Hematopoietic multipotent progenitor cell treated with erythropoietin and hydrocortisone succinate and interleukin-3 and kit ligand, for 8 days (in vitro differentiated cells): ENCODE measurements at places on chromosomes 12 and 14.

DNA sequence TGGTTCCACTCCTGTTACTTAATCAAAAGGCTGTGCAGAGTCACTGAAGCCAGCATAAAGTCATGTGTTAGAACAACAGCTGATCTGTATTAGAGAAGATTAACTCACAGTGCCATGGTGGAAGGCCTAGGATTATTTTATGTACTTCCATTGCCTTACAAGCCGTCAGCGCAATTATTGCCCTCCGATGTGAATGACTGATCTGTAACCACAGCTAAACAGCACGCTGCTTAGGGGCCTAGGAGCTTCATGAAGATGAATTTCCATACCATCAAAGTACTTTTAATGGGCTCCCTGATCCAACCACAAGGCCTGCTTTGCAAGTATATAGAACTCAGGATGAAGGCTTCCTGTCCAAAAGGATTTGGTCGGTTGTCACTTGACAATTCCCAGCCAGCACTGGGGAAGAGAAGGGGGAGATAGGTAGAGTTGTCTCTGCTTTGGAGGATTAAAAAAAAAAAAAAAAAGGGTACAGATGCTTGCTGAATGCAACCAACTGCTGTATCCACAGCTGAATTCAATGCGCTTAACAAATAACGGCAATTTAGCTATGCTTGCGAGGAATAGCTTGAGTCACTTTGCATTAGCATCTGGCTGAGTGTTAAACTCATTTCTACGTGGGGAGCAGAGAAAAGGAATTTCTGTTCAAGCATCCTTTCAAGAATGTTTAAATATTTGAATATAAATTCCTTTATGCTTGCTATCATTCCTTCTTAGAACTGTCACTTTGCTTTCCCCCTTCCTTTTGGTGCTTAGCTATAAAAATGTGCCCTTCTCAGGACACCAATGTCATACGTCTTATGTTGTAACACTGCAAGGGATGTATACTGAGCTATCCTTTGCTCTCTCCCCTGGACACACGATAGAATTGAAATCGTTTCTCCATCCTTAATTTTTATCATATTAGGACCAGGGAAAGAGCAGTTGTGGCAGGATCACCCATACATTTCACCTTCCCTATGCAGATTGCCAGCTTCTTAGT is 387.8 kb downstream of the SOX5 start:
- DNase-seq: no peak

DNA sequence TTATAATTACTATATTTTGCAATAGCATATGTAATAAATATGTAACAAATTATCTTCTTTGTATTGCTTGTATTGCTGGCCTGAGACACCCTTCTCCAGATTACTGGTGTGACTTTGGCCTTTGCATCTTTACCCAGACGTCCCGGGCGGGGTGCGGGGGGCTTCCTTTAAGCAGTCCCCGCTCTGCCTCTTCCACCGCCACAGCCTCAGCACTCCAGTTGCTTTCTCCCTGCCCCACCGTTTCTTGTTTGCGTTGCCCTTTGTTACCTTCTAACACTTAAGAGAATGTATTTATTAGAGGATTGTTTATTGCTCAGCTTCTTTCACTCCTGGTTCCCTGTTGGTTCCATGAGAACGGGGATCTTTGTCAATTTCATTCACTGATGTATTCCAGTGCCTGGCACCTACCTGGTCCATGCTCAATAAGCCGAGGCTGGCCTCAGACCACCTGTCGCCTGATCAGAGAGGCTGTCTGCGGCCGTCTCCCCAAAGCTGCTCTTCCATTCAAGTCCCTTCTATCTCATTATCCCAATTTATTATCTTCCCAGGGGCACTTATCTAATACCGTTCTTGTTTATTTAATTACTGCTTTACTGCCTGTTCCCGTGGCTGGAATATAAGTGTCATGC is 100.5 kb upstream of the RFLNA start:
- DNase-seq: no peak

- DNase-seq: no peak
These were observed 36.0 kb downstream of the SCARB1 start for GRCh38 chr12:124827588-124828184.

DNA sequence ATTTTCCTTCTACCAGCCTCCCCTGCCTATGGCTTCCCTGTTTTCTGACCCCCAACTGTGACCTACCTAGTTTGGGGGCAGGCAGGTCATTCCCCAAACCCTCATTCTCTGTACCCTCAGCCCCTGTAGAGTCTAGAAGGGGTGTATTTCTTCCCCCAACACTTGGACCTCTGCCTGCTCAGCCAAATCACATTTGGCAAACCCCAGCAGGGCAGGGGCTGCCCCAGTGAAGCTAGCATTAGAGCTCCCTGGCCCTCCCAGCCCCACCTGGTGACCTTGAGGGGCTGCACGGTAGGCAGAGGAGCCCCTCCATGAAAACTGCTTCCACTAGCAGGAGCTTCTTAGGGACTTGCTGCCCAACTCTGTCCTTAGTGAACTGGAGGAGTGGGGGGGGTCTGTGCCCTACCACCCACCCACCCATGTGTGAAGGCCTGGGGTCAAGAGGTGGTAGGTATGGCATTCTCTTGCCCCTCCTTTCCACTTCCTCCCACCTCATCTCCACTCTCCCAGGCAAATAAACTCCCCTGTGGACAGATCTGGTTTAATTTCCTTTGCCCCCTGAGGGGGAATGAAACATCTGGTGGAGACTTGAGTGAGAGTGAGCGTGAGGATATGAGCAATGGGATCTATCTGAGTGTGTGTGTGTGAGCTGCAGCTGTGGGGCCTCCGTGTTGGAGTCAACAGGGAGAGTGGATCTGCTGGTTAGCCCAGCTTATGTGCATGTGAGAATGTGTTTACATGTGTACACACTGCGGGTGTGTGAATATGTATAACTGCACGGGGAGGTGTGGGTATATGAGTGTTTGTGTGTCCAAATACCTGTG is 1.6 kb downstream of the NXPH4 start:
- no peak for DNase-seq

DNA sequence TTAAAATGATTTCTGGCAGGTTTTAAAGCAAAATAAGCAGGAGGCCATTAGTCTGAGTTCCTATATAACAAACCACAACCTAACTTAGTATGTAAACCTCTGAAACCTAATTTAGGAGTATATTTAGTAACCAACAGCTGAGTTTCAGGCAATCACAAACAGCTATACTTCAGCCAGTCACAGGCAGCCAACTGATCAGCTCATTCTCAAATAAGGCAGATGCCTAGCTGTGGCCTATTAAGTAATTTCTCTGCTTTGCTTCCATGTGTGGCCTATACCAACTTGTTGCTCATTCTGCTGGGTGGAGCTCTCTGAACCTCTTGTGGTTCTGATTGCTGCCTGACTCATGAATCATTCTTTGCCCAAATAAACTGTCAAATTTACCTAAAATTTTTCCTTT is 408.9 kb upstream of the FBXO33 start:
- no peak for DNase-seq
